ENCODE measurements at places on chromosomes 12 and 14.

- DNase-seq: no peak
Observed at GRCh38 chr14:74035556-74035955, 16.4 kb downstream of the BBOF1 start.

DNA sequence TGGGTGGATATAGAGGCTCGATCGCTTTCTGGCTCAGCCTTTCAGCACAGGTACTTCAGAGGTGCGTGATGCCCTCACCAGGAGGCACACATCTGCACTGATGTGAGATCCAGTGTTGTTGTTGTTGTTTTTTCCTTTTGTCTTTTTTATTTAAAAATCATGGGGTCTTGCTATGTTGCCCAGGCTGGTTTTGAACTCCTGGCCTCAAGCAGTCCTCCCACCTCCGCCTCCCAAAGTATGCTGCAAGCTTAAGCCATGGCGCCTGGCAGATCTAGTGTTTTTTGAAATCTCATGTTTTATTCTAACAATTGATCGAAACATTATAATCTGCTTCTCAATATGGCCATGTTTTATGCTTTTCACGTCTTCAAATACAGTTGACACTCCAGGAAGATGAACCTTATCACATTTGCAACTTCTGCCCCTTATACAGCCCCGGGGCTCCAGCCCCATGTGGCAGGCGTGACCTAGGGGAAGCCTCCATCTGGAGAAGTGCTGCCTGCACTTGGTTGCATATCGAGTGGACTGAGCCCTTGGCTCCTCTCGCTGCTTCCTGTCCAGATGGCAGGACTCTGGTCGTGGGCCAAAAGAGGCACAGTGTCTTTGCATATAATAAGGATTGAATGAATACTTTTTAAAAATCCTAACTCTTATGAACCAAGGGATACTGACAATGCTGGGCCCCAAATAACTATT, 71.7 kb downstream of the TRAF3 start:
- no peak for DNase-seq

- DNase-seq: no peak
Observed at GRCh38 chr12:98470469-98471082, 44.8 kb upstream of the TMPO start.

- DNase-seq: no peak
Observed at GRCh38 chr12:115060477-115061168, 376.6 kb upstream of the TBX3 start.

DNA sequence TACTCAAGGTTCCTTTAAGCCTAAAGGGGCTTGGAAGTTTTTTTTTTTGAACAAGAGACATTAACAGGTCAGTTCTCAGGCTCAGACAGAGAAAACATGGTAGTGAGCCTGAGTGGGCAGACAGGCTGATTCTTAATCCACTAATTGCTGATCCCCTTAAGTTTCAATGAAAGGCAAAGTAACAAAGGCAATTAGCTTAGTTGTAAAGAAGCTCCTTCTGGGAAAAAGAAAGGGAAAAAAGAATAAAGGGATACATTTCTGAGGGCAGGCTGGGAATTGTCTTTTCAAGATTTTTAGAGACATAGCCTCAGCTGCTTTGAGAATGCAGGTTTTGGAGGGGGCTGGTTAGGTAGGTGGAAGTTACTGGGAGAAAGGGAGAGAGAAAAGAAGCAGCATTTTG, 133.8 kb downstream of the CFAP54 start:
- no peak for DNase-seq

DNA sequence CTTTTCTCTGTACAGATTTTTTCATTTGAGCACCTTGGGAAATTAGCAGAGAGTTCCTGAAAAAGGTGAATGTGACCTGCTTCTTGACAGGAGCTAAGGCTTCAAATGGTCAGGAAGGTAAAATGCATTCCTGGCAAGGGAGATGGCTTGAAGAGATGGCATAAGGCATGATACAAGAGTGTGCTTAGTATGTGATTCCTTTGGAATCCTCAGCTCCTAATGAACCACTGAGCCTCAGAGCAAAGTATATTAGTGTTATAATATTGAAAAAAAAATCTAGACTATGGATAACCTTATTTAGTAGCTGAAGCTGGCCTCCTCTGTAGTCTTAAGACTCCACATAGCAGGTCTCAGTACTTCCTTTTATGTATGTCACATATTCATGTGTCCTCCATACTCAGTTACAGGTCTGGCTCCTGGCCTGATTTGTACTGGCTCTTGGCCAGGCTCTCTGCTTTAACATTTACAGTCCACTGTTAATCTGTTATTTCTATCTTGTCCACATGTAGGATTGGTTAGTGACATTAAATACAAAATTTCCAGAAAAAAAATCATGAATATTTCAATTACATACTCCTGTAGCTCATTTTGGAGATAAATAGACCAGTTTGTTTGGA, 17.9 kb downstream of the TOGARAM1 start:
- no peak for DNase-seq

GRCh38 chr12:124844411-124845397, 19.0 kb downstream of the SCARB1 start:
- no peak for DNase-seq

Data from activated T-helper 1 cell treated with anti-CD3 and anti-CD28 coated beads, Interleukin-2, amount 50 U/mL, for 16 hours (primary cell).